Activated T-helper 1 cell treated with Interleukin-2 at 50 U/mL for 16 hours (primary cell): ENCODE measurements at places on chromosomes 13 and 19.

GRCh38 chr13:46507981-46508380 is 45.0 kb upstream of the LRCH1 start:
- no peak for DNase-seq

DNA sequence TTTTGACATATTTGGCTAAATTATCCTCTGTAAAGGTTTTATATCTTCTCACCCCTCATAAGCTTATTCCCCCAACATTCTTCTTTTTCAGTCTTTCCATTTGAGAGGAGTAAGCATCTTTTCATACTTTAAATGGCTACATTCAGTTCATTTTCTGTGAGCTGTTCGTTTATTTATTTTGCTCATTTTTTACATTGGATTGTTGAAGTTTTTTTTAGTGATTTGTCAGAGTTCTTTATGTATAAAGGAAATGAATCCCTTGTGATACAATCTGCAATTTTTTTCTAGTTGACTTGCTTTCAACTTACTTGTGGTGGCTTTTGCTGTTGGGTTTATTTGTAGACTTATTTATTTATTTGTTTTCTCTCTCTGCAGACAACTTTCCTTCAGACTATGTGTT is 250.3 kb downstream of the DLEU7 start:
- DNase-seq = no peak

DNA sequence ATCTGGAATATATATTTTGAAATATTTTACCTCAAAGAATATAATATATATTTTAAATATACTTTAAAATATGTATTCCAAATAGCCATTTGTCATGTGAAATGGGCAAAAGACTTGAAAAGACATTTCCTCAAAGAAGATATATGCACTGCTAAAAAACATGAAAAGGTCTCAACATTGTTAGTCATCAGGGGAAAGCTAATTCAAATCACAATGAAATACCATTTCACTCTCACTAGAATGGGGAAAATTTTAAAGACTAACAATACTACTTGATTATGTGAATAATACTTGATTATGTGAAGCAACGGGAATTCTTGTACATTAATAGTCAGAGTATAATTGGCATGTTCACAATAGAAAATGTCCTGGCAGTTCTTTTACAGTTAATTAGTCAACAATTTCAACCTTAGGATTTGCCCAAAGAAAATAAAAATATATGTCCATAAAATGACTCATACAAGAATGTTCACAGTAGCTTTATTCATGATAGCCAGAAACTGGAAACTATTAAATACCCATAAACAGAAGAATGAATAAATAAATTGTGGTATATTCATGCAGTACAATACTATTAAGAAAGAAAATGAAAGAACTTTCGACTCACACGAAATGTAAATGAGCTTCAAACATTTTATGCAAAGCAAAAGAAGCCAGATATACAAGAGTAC is 6.8 kb upstream of the KBTBD6 start:
- no peak for DNase-seq

DNA sequence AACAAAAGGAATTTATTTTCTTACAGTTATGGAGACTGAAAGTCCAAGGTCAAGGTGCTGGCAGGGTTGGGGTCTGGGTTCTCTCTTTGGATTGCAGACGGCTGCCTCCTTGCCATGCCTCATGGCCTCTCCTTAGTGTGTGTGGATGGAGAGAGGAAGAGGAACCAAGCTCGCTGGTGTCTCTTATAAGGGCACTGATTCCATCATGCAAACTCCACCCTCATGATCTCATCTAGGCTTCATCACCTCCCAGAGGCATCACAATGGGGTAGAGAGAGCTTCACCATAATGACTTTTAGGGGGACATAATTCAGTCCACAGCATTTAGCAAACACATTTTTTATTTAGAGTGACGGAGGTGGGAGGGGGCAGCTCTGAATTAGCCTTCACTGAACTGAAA is 104.9 kb upstream of the ABCC4 start:
- no peak for DNase-seq

GRCh38 chr13:103229674-103230073 is 163.5 kb upstream of the SLC10A2 start:
- DNase-seq = no peak

GRCh38 chr19:44735011-44735410 is 13.5 kb upstream of the BCL3 start:
- no peak for DNase-seq

DNA sequence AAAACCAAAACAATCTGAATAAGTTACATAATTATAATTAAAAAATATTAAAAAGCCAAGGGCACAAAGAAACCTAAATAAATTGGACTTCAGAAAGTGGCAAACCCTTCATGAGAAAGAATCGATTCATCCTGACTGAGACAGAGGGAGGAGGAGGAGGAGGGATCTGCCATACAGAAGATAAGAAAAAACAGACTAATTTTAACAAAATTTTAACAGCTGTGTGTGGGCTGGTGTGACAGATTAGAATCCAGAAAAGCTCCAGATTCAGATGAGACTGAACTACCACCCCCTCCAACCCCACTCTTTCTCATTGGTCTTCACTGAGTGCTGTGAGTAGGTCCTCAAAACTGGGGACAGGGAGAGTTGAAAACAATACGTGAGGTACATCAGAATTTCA is 111.5 kb upstream of the HTR2A start:
- DNase-seq = no peak

GRCh38 chr19:16885166-16885565 is 3.6 kb upstream of the F2RL3 start:
- no peak for DNase-seq

DNA sequence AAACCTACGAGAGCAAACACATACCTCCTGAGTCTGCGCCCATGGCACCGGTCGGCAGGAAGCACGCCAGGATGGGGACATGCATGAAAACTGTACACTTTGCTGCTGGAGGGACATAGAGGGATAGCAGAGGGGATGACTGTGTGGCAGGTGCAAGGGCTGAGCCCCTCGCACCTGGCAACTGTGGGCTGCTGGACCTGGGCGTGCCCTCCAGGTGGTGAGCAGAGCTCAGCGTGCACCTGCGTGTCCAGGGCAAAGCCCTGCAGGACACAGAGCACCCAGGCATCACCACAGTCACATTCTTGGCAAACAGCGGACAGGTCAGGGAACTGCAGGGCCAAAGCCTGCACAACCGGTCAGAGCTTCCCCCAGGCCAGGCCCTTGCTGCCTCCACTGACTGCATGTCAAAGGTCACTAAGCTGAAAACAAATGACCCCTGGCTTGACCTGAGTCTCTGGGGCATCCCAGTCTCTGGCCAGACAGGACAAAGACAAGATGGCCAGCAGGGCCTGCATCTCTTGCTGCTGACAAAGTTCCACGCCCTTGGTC is 9.0 kb upstream of the ISYNA1 start:
- DNase-seq = no peak

GRCh38 chr13:110559429-110559943 is 2.0 kb downstream of the RAB20 start:
- DNase-seq = no peak

GRCh38 chr13:91346850-91347201 is 661 bp upstream of the MIR17HG start:
- DNase-seq = peak; percentile 18

GRCh38 chr19:4732680-4733114 is 9.1 kb upstream of the DPP9 start:
- peak; percentile 19 for DNase-seq

DNA sequence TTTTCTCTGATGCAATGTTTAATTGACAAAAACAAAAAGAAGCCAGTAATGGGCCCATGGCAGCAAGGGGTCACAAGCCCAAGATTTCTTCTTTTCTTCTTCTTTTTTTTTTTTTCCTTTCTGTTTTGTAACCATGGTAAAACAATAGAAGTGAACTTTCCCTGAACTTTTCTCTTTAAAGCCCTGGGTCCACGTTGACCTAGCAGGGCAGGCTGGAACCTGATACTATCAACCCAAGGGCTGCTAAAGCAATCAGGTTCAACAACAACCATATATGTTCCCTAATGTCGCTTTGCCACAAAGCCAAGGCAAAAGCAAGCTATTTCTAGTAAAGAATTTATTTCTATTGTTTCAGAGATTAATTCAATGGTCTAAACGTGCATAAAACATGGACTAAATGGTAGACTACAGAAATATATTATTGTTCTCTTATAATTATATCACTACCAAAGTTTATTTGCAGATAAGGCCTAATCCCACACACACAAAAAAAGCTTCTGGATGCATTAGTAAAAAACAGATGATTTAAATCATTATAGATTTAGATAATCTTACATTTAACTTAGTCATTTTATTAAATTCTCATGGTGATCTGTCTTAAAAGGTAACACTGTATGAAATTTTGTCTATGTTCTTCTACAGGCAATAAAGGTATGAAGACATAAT is 153.9 kb downstream of the DACH1 start:
- no peak for DNase-seq

GRCh38 chr13:26967119-26968038 is 204.2 kb downstream of the USP12 start:
- no peak for DNase-seq

- no peak for DNase-seq
Observed at GRCh38 chr13:77628170-77628569, 69.3 kb upstream of the SLAIN1 start.

- DNase-seq = peak; percentile 82
Observed at GRCh38 chr19:47273313-47274070, 1.2 kb upstream of the INAFM1 start.

DNA sequence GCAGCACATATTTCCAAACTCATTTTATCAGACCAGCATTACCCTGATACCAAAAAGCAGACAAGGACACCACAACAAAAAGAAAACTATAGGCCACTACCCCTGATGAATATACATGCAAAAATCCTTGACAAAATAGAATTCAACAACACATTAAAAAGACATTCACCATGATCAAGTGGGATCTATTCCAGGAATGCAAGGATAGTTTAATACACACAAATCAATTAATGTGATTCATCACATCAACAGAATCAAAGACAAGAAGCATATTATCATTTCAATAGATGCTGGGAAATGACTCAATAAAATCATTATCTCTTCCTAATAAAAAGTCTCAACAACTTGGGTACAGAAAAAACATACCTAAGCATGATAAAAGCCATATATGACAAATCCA is 11.2 kb downstream of the ZNF347 start:
- DNase-seq = no peak

DNA sequence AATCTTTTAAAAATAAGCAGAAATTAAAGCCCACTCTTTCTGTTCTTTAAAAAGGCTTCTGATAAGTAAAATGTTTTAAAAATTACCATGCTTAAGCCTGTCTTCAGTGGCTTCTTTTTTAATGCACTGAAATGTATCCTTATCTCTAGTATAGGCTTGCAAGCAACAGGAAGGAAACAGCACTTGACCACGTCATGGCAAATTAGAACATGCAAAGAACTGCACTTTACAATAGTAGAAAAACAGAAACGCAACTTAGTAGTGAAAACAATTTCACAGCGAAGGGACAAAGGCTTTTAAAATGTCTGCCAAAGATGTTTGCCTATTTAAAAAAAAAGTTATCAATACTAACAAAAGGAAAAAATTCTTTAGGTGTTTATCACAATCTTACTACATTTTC is 36.3 kb downstream of the ELF1 start:
- DNase-seq = no peak

DNA sequence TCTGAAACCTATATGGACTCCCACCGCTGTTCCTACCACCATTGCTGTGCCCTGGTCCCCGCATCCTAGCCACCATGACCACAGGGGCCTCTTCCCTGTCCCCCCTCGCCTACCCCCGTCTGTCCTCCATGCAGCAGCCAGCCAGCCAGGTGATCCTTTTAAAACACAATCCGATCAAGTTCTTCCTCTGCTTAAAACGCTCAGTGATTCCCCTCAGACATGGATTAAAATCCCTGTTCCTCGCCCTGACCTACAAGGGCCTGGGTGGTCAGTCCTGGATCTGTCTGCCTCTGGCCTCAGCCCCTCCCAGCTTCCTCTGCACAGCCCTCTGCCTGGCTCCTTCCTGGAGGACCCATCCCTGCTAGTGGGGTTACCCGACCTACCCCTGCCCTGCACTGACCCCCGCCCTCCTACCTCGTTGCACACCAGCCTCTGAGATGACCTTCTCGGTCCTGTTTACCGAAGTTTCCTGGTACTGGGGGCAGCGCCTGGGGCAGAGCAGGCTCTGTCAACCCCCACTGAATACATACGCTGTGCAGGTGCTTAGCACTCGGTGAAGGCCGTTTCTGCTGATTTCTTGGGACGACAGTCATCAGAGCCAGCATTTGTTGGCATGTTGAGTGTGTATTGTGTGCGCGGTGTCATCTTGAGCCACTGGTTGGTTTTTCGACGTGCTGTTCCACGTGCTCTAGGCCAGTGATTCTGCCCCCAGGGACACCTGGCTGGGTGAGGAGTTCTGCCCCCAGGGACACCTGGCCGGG is 14.7 kb upstream of the LENG8 start:
- DNase-seq = no peak

- no peak for DNase-seq
Observed at GRCh38 chr13:21834521-21834920, 163.6 kb downstream of the FGF9 start.

DNA sequence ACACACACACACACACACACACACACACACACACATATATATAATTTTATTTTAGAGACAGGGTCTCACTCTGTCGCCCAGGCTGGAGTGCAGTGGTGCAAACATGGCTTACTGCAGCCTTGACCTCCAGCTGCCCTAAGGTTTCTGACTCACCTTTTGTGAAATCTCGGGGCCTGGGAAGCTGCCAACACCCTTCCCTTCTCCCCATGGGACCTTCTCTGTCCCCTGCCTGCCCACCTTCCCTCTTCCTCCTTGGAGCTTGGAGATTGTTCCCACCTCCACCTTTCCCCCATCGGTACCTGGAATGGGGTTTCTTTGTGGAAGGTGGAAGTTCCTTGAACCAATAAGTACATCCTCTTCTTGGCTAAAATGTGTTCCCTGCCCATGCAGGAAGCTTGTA is 6.3 kb downstream of the ARRDC5 start:
- no peak for DNase-seq

DNA sequence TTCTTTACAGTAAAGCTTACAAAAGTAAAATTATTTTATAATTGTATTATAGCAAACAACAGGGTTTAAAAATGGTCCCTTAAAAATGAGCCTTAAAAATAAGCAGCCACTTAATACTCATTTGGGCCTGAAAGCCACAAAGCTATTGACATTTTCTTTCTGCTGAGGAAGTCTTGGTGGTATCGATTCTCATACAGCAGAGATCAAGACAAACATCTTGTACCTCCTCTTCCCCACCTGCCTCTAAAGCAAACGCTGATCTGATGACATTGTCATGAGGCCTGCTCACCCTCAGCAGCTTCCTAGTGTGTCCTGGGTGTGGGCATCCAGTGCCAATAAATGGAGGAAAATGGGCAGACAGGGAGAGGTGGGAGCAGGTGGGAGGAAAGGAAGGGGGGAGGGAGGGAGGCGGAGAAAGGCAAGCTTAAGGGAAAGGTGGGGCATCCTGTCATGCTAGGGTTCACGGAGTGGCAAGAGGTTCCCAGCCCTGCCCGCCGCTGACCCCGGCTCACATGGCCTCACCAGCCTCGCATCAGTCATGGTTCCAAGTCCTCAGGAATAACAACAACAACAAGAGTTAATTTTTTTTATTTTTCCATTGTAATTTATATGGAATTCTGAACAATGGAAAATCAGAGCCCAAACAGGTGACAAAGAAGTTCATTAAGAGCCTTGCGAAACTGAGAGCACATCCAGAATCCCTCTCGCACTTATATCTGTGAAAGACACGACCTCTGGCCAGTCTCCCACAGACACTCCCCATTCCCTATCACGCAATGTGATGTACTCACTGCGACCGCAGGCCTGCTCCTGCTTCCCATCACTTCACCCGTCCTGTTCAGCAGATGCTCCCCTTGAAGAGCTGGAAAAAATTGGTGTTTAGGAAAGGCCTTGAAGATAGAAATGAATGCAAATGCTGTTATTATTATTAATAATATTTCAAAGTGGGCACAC is 15.1 kb upstream of the ATP11A start:
- no peak for DNase-seq
